ENCODE measurements at places on chromosomes 5 and 9.

- DNase-seq = no peak
Observed at GRCh38 chr9:115327436-115328122, 209.6 kb upstream of the TNC start.

GRCh38 chr5:51095486-51095885 lies 287.8 kb upstream of the ISL1 start:
- no peak for DNase-seq

DNA sequence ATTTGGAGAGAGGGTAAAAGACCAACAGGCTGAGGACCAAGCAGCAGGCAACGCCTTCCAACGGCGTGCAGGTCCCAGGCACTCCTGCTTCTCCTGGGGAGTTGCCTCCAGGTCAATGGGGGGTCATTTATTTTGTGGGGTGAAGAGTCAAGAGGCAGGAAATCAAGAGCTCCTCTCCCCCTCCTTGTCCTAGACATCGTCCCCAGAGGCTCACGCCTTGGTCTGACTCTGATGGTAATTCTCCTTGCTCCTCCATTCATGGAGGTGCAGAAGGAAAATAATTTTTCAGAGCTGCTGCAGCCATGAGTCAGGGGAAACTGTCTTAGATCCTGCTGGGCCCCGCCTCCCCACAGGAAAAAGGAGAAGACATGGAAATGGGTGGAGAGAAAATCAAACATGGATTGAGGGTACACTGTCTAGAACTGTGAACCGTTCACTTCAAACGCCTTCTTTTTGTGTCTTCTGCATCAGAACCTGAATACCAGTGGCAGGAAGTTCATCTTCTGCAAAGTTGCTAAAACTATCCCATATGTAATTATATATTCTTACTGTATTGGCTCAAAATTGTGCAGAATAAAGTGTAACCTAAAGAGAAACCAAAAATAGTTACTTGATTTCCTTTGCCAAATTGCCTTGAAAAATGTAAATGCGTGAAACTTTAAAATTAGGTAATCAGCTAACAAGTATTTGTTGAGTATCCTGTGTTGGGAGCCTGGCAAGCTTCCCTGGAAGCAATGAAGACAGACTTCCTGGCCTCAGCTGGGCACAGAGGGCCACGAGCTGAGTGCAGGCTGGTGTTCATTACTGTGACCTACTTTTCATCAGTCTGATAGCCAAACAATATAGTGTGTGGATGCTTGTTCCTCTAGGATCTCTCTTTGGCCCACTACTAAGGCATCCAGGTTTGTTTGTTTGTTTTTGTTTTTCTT lies 142.0 kb downstream of the CMYA5 start:
- DNase-seq = no peak

- DNase-seq = no peak
Observed at GRCh38 chr9:6564360-6564759, 81.2 kb downstream of the GLDC start.

DNA sequence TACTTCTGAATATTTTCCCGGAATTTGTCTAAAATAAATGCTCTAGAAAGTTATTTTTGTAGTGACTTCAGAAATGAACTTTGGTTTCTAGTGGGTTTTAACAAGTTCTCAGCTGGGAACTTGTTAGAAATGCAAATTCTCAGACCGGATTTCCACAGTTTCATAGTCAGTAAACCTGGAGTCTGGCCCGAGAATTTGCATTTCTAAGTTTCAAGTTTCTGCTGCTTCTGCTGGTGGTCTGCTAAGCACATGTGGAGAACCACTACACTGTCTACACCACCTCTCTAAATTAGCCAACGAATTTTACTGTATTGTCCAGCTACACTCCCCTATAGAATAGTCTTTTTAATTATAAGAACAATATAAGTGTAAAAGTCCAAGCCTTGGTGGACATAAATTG lies 208.0 kb downstream of the CHSY3 start:
- no peak for DNase-seq

GRCh38 chr5:100676817-100677631 lies 141.8 kb downstream of the FAM174A start:
- DNase-seq = no peak

- DNase-seq = no peak
Observed at GRCh38 chr5:177330991-177331842, 19.5 kb upstream of the MXD3 start.

DNA sequence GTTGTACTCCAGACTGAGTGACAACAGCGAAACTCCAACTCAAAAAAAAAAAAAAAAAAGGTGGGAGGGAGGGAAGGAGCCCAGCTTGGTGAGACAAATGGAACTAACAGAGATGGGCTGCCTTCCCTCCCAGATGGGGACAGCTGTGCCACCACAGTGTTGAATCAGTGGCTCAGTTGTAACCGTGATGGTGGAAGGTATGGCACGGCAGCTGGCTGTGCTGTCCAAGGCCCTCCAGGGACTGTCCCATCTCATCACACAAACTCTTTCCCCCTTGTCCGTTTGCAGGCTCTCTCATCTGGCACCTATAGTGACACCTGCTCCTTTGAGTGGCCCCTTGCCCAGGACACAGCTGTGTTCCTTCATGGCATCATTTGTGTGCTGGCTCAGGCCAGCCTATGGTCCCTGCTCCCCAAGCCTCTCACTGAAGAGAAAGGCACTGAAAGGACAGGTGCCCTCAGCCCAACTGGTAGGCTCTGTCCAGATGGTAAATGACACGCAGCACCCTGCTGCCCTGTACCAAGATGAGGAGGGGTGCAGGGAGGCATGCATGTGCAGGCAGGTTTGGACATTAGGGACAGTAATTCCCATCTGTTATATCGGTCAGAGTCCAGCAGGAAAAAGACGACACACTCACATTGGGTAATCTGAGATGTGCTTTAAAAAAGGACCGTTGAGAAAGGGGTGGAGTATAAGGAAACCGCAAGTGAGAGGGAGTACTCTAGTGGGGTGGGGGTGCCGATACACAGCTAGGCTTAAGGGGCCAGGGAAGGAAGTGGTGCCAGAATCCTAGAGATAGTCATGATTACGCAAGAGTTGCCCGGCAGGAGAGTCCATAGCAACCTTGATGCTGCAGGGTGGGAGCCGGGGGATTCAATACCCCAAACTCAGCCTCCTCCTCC lies 4.3 kb downstream of the SMIM33 start:
- DNase-seq = no peak

DNA sequence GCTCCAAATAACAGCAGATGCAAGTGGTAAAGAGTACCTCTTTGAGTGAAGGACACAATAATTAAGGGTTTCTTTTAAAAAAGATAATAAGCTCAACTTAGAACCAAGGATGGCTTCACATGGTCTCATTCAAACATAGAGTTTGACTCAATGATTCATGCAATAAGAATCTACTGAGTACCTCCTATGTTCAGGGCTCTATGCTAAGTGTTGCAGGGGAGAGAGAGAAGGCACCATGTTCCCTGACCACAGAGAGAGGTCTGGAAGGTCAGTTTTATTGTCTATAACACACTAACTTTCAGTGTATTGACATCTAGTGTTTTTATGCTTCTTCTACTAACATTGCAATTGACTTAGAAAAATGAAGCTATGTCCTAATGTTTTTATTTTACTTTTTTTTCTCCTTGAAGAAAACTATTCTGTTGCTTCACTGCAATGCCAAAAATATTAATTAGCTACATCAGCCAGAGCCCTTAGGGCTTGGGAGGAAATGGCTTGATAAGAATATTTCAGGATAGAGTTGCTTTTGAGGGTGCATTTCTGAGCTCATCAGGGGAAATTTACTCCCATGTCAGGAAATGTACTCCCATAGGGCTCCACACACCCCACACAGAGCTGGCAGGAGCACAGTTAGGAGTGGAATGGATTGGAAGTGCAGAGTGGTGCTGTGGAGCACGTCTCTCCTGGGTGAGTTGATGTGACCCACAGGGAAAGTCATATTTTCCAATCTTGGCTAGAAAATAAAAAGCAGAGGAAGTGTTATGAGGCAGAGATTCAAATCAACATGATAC lies 106.6 kb downstream of the PDE8B start:
- DNase-seq = no peak

- DNase-seq = no peak
Observed at GRCh38 chr5:68734781-68735180, 359.0 kb upstream of the SLC30A5 start.

DNA sequence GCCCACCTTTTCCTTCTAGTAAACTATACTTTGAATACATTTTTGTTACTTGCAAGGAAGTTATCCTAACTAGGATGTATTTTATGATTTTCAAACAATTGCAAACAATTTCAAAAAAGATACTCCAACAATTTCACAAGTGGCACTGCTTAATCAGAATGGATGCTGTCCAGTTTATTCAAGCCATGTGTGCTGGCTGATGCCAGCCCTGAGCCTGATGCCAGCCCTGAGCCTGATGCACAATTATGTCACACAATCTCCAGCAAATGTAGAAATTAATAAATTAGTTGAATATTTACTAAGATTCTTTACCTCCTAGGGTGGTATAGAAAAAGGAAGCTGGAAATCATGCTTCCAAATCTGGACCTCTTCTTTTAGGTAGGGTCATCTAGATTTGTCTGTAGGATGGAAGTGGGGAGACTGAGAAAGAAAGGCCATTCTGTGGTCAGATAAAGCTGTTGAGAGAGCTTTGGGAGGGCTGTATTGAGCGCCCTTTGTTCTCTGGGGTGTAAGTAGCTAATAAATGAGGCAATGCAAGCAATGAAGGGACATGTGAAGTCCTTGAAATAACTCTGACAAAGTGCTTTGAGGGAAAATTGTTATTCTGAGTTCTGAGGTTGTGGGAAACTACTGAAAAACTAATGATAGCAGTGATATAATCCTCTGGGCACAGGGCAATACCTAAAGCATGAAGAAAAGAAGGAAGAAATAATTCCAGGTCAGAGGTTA lies 5.8 kb upstream of the C6 start:
- no peak for DNase-seq

DNA sequence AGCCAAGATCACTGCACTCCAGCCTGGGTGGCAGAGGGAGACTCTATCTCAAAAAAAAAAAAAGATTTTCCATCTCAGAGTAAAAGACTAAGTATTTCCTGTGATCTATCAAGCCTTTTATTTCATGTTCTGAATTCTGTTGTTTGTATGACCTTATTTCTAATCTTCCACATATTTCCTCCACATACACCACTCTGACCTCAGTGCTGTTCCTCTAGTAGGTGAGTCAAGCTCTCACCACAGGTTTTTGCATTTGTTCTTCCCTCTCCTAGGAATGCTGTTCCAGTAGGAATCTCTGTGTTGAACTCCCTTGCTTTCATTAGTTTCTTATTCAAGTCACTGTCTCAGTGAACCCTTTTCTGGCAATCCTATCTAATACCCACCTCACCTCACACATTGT lies 68.1 kb downstream of the INVS start:
- no peak for DNase-seq

DNA sequence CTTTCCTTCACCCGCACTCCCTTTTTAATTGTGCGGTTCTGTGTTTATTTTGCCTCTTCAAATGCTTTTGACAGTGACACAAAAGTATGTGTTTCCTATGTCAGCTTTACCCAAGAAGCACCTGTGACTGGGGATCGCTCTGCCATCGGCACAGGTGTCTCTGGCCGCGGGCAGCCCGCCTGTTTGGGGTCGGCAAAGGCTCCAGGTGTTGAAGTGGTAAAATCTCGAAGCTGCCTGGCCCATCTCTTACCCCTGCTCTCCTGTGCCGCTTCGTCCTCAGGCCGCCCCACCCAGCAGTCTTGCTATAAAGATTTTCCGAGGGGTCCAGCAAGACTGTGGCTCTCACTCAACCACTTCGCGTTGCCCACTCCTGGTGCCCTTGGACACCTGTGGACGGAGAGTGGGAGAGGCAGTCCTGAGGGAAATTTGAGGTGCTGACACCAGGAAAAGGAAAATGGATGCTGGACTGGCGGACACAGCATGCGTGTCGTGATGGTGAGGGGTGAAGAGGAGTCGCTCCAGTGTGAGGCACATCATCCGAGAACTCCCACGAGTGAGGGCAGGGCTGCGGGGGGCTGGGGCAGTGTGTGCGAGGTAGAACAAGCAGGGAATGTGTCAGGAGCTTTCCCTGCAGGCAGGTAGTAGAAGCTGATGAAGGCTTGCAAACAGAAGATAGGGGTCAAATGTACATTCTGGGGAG lies 29.1 kb upstream of the CEP72 start:
- no peak for DNase-seq

GRCh38 chr5:87774804-87775203 lies 362.1 kb upstream of the CCNH start:
- no peak for DNase-seq

GRCh38 chr9:100350188-100350587 lies 2.6 kb downstream of the TEX10 start:
- DNase-seq = no peak

DNA sequence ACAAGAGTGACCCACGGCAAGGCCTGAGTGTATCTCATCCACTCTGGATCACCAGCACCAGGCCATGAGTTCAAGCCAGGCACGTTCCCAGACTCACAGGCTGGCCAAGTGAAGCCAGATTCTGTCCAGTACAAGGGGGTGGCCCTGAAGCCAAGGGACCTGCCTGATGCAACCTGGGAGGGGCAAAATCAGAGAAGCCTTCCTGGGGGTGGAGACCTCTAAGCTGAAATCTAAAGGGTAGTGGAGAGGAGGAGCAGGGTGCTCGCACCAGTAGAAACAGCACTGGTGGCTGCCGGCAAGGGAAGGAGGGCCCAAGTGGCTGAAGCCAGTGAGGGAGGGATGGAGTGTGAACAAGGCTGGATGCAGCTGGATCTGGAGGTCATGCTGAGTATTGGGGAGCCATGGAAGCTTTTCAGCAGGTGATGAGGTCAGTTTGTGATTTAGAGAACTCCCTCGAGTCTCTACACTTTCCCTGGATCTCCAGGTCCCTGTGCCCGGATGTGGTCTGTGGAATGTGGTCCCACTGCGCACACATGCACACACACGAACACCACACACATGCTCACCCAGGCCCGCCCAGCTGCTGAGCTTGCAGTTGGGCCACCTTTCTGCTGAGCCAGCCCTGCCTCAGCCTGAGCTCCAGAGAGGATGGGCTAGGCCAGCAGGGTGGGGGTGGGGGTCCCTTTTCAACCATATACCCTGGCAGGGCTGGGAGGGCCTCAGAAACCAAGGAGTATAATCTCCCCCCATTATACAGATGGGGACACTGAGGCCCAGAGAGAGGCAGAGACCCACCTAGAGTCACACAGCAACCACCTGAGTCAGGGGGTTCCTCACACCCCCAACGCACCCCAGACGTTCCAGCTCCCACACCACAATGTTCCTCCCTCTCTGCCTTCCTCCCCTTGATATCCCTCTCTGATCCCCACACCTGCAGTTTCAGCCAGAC lies 1.6 kb downstream of the PIP5KL1 start:
- no peak for DNase-seq

- DNase-seq = no peak
Observed at GRCh38 chr9:96057155-96057554, 181.7 kb downstream of the ERCC6L2 start.

DNA sequence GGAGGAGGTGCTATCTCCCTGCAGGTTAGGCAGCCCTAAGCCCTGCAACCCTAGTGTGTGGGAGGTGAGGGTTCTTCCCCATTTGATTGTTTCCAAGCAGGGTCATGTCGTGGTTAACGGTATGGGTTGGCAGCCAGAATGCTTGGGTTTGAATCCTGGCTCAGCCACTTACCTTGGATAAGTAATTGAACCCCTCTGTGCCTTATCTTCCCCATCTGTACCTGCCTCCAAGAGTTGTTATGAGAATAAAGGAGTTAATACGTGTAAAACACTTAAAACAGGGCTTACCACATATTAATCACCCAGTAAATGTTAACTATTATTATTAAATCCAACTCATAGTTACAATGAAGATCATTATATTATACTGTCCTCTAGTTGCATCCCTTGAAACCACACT lies 52.2 kb upstream of the SPATA31E1 start:
- DNase-seq = no peak

- DNase-seq = no peak
Observed at GRCh38 chr5:123448017-123448617, 24.9 kb upstream of the CEP120 start.

GRCh38 chr9:77939149-77939668 lies 92.4 kb downstream of the GNAQ start:
- no peak for DNase-seq

- no peak for DNase-seq
Observed at GRCh38 chr9:76646249-76646648, 118.0 kb upstream of the PCA3 start.
